Activated CD4-positive, alpha-beta T cell treated with anti-CD3 and anti-CD28 coated beads for 24 hours (primary cell): ENCODE measurements at places on chromosomes 4 and X.

DNA sequence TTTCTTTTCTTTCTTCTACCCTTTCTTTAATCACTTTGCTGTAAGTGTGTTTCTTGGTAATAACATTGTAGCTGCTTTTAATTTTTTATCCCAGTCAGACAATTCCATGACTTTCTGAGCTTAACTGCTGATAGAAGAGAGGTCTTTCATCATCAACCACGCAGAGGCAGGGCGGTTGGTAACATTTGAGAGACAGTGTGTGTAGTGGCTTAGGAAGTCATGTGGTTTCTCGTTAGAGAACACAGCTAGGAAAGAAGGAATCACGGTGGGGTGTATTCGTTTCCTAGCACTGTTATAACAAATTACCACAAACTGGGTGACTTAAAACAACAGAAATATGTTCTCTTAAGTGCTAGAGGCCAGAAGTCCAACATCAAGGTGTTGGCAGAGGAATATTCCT lies 11.5 kb downstream of the PRPS2 start:
- DNase-seq: no peak

- DNase-seq: no peak
These were observed 72.1 kb upstream of the ETNPPL start for GRCh38 chr4:108834835-108835384.

GRCh38 chr4:129899849-129900248 lies 803.9 kb downstream of the C4orf33 start:
- DNase-seq: no peak

- DNase-seq: no peak
These were observed 13.6 kb upstream of the MED14 start for GRCh38 chrX:40748977-40749376.

- no peak for DNase-seq
These were observed 31.1 kb downstream of the METTL14 start for GRCh38 chr4:118716304-118716703.

GRCh38 chr4:94488670-94489069 lies 36.9 kb downstream of the PDLIM5 start:
- DNase-seq: no peak

GRCh38 chr4:66284991-66285451 lies 614.7 kb upstream of the EPHA5 start:
- no peak for DNase-seq
